Neural crest cell (in vitro differentiated cells): ENCODE measurements at places on chromosomes 1 and 21. TPM values are rescaled to one million over a fixed set of nuclear protein-coding genes. Genes with fewer than 3 reads are reported as not detected.

- no peaks in the 10 kb centered on the region for H3K36me3 ChIP-seq
- H3K4me3 ChIP-seq = no peak overlapping the region
- DNase-seq = no peak
Observed at GRCh38 chr1:109610609-109611307, 8.7 kb downstream of the GNAT2 start.

DNA sequence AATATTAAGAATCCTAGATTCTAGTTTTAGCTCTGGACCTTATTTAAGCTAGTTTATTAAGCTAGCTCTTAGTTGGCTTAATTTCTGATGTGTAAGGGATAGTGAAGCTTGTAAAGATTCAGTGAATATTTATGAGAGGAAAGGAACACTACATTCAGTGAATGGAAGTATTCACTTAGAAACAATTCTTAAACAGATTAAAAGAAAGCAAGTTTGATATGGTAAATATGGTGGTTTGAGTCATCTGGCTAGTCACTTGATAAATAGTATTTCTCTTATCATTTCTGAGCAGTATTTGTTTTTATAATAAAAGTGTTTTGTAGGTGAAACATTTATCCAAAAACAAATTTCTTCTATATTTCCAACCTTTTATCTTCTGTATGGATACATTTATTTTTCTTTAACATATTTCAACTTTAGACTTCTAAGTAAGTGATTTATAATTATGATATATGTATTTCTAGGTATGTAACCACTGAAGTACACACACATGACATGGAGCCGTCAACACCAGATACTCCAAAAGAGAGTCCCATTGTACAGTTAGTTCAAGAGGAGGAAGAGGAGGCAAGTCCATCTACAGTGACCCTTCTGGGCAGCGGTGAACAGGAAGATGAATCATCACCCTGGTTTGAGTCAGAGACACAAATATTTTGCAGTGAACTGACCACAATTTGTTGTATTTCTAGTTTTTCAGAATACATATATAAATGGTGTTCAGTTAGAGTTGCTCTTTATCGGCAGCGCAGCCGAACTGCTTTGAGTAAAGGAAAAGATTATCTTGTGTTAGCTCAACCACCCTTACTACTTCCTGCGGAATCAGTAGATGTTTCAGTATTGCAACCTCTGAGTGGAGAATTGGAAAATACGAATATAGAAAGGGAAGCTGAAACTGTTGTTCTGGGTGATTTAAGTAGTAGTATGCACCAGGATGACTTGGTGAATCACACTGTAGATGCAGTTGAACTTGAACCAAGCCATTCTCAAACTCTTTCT is 55.6 kb downstream of the SUCO start:
- H3K4me3 ChIP-seq = no peak overlapping the region
- H3K27me3 ChIP-seq = no peaks in the 10 kb centered on the region
- no peaks in the 10 kb centered on the region for H3K4me1 ChIP-seq
- DNase-seq = no peak

- H3K36me3 ChIP-seq = peaks cover 11% of the 10 kb centered on the region
- no peaks in the 10 kb centered on the region for H3K4me1 ChIP-seq
- no peaks in the 10 kb centered on the region for H3K27me3 ChIP-seq
- H3K27ac ChIP-seq = no peak overlapping the region
- no peak overlapping the region for H3K4me3 ChIP-seq
- no peak for DNase-seq
Observed at GRCh38 chr1:235342039-235342438, 13.7 kb downstream of the GGPS1 start.

The FAM177B gene
- total RNA-seq = 0.47 TPM in 1 of 2 replicates, not detected in the other

The CDA gene
- not detected in 2 replicates for total RNA-seq

- no peak overlapping the region for H3K4me3 ChIP-seq
- H3K27ac ChIP-seq = no peak overlapping the region
- peaks cover 21% of the 10 kb centered on the region for H3K4me1 ChIP-seq
Observed at GRCh38 chr1:38609166-38610025, 250.2 kb downstream of the RRAGC start.

The OR6N1 gene
- not detected in 2 replicates for total RNA-seq

GRCh38 chr1:18940303-18941020 is 16.0 kb downstream of the IFFO2 start:
- H3K27me3 ChIP-seq = no peaks in the 10 kb centered on the region
- DNase-seq = no peak
- peaks cover 55% of the 10 kb centered on the region for H3K4me1 ChIP-seq
- H3K27ac ChIP-seq = peak overlapping the region; percentile 96
- no peaks in the 10 kb centered on the region for H3K36me3 ChIP-seq
